ENCODE measurements at places on chromosomes 6 and 20. TPM values are rescaled to one million over a fixed set of nuclear protein-coding genes. Genes with fewer than 3 reads are reported as not detected.

The NANP gene
- 7.6 TPM for total RNA-seq

The PRSS35 gene
- total RNA-seq = not detected

The TSHZ2 gene
- total RNA-seq = 0.63 TPM

The TRERF1 gene
- 2.5 TPM for total RNA-seq

The CYP21A2 gene
- not detected for total RNA-seq

The B3GALT4 gene
- 4.5 TPM for total RNA-seq

The WDR27 gene
- total RNA-seq = 70.6 TPM

The CLPSL2 gene
- total RNA-seq = not detected

The OLIG3 gene
- total RNA-seq = not detected

The TFAP2B gene
- total RNA-seq = not detected

The AKAP7 gene
- total RNA-seq = 3.3 TPM

The ZFP57 gene
- total RNA-seq = not detected

The IMPG1 gene
- total RNA-seq = not detected

The TFAP2C gene
- 0.35 TPM for total RNA-seq

The SLC32A1 gene
- not detected for total RNA-seq

The IYD gene
- total RNA-seq = not detected

The MEI4 gene
- total RNA-seq = not detected

The PLN gene
- total RNA-seq = not detected

The FAM110A gene
- total RNA-seq = 6.1 TPM

The SLC25A27 gene
- 2.6 TPM for total RNA-seq

The GLO1 gene
- 127 TPM for total RNA-seq

The SIRPB1 gene
- 4.1 TPM for total RNA-seq

The C6orf15 gene
- not detected for total RNA-seq

The NFATC2 gene
- total RNA-seq = 10.1 TPM

The SNRPB2 gene
- total RNA-seq = 64.0 TPM

The PRRT1 gene
- total RNA-seq = 0.70 TPM

The DNAAF9 gene
- 18.8 TPM for total RNA-seq

The NINL gene
- 9.7 TPM for total RNA-seq

The OR2H1 gene
- not detected for total RNA-seq

The SPEF1 gene
- not detected for total RNA-seq

The LPIN3 gene
- 4.1 TPM for total RNA-seq

The EZR gene
- 108 TPM for total RNA-seq

The SNX21 gene
- 24.7 TPM for total RNA-seq

The TPD52L1 gene
- total RNA-seq = 5.1 TPM

The DCDC2 gene
- total RNA-seq = 23.2 TPM

The SLC22A2 gene
- not detected for total RNA-seq

The TMEM63B gene
- total RNA-seq = 80.8 TPM

The TSBP1 gene
- not detected for total RNA-seq

The ECT2L gene
- 0.12 TPM for total RNA-seq

The HLA-DOB gene
- total RNA-seq = 1.2 TPM

The FKBP1C gene
- total RNA-seq = 0.73 TPM

The PSMA7 gene
- 425 TPM for total RNA-seq

The LHFPL5 gene
- total RNA-seq = not detected

The RAMACL gene
- 1.6 TPM for total RNA-seq

The CST4 gene
- total RNA-seq = not detected

The TP53TG5 gene
- total RNA-seq = not detected

The BANF2 gene
- not detected for total RNA-seq

The MATN4 gene
- total RNA-seq = not detected

The LRP11 gene
- 16.8 TPM for total RNA-seq

The TOX2 gene
- total RNA-seq = 28.4 TPM

The SLC22A3 gene
- 0.70 TPM for total RNA-seq

The RBM38 gene
- 45.1 TPM for total RNA-seq

The MEP1A gene
- not detected for total RNA-seq

The DSN1 gene
- total RNA-seq = 13.3 TPM

The NR2E1 gene
- total RNA-seq = not detected
